NCI-H187 (cell line): ENCODE measurements at places on chromosomes 3 and 15.

GRCh38 chr3:182007441-182007840, 295.7 kb downstream of the SOX2 start:
- no peak for DNase-seq

GRCh38 chr3:196377321-196377720, 39.1 kb upstream of the TM4SF19 start:
- no peak for DNase-seq

DNA sequence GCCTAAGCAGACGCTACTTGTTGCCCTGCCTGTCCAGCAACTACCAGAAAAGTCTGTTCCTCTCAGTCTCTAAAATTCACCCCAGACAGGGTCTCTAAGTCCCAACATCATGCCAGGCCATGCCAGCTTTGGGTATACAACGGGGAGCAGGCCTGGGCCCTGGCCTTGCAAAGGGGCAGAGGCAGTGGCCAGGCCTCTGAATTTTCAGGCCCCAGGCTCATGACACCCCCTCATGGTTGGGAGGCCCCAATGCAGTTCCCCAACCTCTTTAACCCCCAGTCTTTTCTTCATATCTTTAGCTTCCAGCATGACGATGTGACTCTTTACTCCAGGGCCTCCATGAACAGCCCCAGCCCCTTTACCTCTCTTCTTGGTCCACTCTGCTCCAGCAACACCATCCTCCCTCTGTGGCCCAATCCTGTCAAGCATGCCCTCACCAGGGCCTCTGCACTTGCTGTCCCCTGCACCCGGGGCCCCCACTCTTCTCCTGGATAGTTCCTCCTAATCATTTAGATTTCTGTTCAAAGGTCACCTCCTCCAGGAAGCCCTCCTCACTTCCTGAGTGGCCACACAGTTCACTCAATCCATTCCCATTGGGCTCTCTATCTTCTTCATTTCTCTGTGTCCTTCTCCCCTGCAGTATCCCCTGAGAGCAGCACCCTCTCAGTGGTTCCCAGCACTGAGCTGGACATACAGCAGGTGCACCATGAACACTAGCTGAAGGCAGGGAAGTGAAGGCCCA, 4.8 kb downstream of the IQSEC1 start:
- DNase-seq = no peak

- no peak for DNase-seq
These were observed 25.9 kb downstream of the PAQR5 start for GRCh38 chr15:69324565-69324964.

DNA sequence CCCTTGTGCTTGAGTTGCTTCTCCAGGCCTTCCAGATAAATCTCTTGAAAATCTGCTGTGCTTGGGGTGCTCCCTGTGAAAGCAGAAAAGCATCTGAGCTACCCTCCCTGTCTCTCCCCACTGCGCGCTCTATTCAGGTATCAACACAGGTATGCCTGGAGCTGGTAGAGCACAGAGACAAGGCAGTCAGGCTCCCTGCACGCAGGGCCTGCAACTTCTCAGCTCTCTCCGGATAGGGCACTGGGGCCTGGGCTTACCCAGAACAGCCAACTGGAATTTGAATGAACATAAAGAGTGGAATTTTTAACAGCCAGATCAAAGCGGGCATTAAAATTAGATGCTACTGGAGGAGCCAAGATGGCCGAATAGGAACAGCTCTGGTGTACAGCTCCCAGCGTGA, 183.6 kb downstream of the XXYLT1 start:
- no peak for DNase-seq

GRCh38 chr3:63824309-63824708, 5.2 kb downstream of the C3orf49 start:
- DNase-seq = no peak
